ENCODE measurements at places on chromosomes 2 and 18.

DNA sequence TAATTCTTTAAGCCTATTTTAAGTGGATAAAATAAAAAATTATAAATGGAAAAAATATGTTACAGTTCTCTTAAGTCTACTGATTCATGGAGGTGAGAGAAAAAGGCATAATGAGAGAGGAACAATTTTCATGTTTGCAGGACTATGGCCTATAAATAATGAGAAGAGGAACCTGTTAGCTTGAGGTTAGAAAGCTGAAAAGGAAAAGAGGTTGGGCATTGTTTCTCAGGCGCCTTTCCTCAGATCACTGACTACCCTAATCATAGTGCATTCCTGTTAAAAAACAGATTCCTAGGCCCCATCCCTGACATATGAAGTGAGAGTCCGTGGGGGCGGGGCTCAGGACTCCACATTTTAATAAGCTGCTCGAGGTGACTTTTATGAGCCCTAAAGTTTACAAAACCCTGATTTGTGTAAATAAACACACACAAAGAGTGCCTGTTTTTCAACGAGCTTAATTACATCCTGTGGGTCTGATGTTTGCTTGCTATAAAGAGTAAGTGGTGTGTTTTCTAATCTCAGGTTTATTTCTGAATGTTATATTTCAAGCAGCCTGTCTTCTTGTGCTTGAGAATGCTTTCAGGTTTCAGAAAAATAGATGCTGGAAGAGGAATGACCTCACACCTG is 335.5 kb downstream of the CLIP4 start:
- no peak for DNase-seq

- no peak for DNase-seq
Measured at GRCh38 chr18:64203295-64203694, 54.4 kb upstream of the LINC00305 start.

DNA sequence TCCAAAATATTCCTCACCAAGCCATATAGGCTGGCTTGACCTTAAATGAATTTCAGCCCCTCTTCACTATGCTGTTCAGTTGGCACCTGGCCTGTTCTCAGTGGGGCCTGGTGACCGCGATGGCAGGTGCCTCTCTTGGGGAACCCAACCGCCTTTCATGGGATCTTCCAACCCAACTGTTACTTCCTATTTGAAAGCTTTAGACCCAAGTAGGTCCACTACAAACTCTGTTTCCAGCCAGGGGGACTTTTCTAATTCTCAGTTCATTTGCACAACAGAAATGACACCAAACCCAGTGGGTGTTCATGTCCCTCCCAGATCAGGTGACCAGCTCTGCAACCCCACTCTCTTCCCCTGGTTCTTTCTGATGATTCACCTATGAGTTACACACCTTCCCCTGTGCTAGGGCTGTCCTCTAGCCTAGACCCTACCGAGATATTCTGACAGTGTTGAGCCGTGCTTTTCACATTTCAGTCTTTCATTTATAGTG is 35.6 kb upstream of the NDUFV2 start:
- no peak for DNase-seq

- DNase-seq, result peak; percentile 57
Measured at GRCh38 chr2:170816504-170817092, at the start of gene GAD1. Gene GAD1 (plus strand): TSS chr2:170816887. CDS start chr2:170818592, 1,705 bp downstream.

DNA sequence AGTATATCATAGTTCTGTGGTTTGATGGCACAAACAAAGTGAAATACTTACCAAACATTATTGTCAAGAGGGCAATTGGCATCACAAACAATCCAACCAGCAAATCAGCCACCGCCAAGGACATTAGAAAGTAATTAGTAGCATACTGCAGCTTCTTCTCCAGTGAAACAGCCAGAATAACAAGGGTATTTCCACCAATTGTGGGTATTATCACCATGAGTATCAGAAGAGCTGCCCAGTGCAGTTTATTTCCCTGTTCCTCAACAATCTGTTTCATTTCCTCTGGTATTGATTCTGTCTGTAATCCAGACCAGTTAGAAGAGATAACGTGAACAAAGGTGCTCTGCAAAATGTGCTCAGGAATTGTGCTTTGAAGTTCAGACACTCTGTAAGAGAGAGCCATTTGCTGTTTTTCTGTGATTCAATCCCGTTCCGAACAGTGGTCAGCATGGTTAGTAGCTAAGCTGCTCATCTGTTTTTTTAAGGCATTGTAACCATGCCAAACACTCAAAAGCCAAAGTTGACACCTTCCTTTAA is 1.4 kb downstream of the HTR2B start:
- no peak for DNase-seq

GRCh38 chr2:38260469-38260868 is 116.6 kb downstream of the ATL2 start:
- no peak for DNase-seq

DNA sequence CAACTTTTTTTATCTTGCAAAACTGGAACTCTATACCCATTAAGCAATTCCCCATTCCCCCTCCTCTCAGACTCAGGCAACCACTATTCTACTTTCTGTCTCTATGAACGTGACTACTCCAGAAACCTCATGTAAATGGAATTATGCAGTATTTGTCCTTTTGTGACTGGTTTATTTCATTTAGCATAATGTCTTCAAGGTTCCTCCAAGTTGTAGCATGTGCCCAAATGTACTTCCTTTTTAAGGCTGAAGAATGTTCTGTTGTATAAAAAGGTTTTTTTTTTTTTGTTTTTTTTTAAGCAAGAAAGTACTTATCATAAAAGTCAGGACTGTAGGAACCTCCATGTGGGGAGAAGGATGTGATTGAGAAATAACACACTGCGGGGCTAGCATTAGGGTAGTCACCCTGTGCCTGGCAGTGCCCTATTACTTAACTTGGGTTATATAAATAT is 262.9 kb upstream of the FBXO11 start:
- DNase-seq, result no peak

GRCh38 chr2:59032499-59032898 is 791.4 kb upstream of the FANCL start:
- no peak for DNase-seq

- DNase-seq, result no peak
Measured at GRCh38 chr2:67268797-67269196, 128.3 kb upstream of the ETAA1 start.

DNA sequence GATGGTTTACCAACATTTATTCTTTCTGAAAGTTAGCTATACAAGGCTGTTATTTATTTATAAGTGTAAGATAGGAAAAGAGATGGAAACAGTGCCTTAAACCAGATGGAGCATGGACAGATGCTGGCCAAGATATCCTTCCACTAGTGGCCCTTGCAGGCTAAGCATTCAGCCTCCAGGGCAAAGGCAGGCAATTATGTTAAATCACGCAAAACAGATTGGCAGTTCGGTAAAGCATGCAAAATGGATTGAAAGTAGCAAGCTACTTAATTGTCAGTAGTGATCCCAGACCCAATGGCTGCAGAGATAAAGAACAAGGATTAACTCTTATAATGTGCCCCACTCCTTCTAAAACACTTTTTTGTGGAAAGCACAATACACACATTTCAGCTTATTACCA is 105.4 kb upstream of the MAP4K3 start:
- DNase-seq, result no peak

- no peak for DNase-seq
Measured at GRCh38 chr18:51123046-51123395, 74.5 kb downstream of the MEX3C start.

DNA sequence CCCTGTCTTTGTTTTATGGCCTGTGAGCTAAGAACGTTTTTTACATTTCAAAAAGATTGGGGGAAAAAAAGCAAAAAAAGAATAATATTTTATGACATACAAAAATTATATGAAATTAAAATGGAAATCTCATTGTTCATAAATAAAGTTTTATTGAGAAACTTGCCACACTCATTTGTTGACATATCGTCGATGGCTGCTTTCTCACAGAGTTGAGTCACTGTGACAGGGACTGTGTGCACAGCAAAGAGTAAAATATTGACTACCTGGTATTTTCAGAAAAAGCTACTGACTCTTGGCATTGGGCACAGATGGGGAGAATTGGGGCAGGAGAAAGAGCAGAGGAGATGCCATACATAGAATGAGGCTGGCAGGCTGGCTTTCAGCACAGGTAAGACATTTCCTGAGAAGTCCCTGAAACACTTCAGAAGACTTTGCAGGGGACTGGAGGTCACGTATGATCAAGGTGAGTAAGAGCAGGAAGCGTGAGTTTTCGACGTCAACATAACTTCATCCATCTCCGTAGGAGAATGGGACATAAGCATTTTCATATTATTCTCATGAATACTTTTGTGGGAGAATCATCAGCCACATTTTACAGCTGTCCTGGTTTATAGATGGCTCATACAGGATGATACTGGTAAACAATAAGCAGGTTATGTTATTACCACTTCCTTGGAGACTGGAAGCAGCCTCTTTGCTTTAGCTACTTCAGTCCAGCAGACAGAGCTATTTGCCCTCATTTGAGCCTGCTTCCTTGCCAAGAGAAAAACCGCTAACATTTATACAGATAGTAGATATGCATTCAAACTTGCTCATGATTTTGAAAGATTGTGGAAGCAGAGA is 32.5 kb upstream of the PUM2 start:
- no peak for DNase-seq

- no peak for DNase-seq
Measured at GRCh38 chr2:230885463-230886130, 20.9 kb downstream of the ITM2C start.

DNA sequence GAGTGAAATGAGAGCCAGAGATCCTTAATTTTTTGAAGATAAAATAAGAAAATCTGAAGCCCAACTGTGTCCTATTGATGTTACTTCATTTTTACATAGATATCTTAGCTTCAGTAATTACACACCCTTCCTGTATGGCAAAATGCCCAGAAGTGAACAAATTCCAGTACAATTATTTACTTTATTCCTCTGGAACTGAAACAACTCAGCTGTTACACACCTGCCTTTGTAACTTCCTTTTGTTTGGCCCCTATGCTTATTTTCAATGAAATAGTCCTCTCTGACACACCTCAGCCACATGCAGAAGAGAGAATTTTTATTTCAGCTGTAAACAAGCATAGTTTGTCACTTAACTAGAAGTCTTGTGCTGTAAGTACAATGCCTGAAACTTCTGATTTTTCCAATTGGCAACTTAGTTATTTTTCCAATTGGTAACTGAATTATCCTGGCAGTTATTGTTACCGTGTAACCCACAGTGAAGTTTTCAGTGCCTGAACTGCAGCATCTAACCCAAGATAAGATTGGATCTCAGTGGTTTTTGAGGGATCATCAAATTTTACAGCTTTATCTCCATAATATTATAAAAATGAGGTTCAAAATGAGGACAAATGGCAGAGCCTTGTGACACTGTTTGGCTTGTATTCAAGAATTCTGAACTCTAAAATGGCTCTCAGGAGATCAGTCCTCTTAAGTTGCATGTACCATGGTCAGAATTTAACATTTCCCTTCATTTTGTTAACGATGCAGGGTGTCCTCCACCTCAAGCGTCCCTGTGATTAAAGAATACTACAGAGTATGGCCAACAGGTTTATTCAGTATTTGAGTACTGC is 82.6 kb downstream of the PKP4 start:
- no peak for DNase-seq

DNA sequence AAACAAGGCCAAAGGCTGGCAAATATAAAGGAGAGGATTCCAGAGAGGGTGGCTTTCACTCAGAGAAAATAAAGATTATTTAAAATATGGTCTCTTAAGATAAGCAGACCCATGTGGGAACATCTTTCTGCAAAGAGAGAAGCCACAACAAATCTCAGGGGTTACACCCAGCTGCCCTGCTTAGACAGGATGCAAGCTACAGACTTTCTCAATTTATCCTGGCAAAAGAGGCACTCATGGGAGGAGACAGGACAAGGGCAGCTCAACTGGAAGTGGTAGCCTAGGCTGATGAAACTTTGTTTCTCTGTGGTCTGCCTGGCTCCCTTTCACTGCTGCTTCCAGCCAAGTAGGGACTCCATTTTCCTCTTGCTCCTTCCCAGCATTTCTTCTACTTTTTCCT is 25.9 kb upstream of the SULT1C4 start:
- no peak for DNase-seq

DNA sequence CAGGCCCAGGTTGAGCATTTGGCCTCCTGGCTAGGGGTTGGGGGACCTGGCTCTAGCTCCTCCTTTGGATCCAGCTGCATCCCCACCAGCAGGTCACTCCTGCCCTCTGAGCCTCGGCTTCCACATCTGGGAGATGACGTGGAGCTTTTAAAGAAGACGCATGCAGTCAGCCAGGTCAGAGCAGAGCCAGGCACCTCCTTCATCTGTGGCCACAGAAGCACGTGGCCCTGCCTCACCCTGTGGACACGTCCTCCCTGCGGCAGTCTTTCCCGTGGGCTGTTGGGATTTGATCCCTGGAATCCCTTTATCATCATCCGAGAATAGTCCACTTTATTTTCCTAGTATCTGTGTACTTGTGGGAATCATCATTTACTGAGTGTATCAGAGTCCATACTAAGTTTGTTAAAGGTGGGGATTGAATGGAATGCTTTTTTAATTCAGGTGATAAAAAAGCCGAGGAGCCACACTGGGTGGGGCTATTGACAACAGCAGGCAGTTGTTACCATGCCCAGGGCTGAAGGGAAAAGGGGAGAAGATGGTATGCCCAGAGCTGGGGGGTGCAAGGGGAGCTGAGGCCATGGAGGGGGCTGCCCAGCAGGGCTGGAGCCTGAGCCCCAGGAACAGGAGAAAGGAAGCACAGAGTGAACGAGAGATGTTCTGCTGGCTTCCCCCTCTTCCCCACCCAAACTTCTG is 170.1 kb downstream of the LAMA1 start:
- no peak for DNase-seq

DNA sequence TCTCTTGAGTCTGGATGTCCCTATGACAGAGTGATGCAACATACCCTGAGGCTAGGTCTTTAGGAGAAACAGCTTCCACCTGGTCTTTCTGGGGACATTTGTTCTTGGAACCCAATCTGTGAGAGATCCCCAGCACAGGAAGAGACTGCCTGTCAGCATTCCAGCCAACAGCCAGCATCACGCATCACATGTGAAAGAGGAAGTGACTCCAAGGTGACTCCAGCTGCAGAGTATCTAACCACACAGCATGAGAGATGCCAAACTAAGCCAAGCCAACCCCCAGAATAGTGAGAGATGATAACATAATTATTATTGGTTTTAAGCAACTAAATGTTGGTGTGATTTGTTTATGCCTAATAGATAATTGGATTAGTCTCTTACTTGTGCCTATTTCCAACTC is 35.7 kb downstream of the C18orf63 start:
- no peak for DNase-seq

DNA sequence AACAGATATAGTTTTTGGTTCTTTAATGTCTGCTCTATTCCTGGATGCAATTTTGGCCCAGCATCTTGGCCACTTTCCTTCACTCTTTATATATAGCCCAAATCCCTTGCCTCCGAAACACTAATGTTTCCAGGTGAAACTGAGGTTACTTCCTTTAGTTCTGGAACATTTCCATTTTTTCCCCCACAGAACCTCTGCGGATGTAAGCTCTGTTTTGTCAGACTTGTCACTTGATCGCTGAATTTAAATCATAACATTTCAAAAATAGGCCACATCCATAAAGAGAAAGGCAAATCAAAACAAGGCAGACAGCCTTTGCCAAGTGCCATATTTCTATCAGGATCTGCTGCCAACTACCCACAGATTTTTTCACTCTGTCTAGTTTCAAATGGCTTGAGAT is 115.1 kb downstream of the ANKRD44 start:
- no peak for DNase-seq

GRCh38 chr18:31610286-31611205 is 18.9 kb downstream of the TTR start:
- DNase-seq, result no peak

- no peak for DNase-seq
Measured at GRCh38 chr2:97868986-97869721, 126.6 kb downstream of the TMEM131 start.

Data from stimulated activated CD4-positive, alpha-beta T cell treated with anti-CD3 and anti-CD28 coated beads, Interleukin-12 subunit alpha, Interleukin-12 subunit beta, amount 100 ng/mL, for 48 hours (primary cell).